ENCODE measurements at places on chromosomes 16 and 17.

DNA sequence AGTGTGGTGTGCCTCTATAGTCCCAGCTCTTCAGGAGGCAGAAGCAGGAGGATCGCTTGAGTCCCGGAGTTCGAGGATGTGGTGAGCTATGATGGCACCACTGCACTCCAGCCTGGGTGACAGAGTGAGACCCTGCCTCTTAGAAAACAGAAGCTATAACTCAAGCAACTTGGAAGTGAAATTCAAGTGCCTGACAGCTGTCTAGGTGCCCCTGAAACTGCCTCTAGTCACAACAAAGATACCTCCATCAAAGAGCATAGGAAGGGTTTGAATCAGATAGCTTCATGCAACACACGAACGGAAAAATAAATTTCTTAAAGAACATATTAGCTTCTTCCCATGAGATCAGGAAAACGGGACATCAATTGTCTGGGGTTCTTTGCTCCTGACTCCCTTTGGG lies 860 bp upstream of the PLCG2 start:
- no peak for DNase-seq

DNA sequence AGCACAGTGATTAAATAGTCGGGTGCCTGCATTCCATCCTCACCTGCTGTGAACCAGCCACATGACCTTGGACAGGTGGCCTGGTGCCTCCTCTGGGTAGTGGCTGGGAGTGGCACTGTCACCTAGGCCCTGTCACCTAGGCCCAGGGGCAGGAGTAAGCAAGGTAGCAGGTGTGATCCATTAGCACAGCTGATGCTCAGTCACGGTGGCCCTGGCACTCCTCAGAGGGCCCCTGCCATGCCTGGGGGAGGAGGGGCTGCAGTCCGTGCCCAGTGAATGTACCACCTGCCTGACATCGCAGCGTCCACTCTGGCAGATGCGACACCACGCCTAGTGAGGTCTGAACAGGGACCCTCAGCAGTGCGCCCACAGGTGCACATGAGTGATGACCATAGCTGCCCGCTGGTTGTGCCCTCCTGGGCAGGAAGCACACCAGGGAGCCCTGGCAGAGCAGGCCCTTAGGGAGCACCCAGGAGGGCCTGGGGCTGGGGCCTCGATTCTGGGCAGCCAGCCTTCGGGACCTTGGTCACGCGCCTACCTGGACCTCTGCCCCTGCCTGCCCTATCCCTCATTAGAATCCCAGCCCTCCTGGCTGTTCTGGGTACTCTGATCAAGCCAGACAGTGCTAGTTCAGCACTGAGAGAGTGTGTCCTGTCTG lies 33.1 kb upstream of the CRISPLD2 start:
- no peak for DNase-seq

GRCh38 chr17:10702574-10702973 lies 5.2 kb downstream of the ADPRM start:
- DNase-seq, result no peak

GRCh38 chr17:38602453-38602852 lies 3.3 kb downstream of the SRCIN1 start:
- no peak for DNase-seq

DNA sequence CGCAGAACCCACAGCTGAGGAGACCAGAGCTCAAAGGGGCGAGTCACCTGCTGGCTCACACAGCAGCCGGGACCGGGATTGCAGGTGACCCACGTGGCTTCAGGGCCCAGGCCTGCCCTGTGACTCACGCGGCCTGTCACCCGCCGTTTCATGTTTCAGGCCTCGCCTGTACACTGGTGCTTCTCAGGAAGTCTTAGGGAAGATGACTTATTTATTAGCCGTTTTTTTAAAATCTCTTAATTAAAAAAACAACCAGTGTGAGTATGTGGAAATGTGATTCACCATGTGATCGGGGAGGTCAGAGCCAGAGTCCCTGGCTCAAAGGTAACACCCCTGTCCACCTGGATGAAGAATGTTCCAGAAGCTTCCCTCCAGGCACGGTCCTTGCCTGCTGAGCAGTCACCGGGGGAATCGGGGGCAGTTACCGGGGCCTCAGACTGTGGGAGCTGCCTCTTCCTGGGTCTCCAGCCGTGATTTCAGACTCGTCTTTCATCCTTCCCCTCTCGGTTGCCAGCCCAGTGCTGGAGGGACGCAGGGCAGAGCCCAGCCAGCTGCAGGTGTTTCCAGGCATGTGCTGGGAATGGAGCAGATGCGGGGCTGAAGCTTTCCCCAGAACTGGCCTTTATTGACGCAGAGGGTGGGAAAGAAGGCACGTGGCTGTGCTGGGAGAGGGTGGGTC lies 49.3 kb downstream of the CMIP start:
- no peak for DNase-seq

- DNase-seq, result no peak
These were observed 8.7 kb upstream of the TMEM88 start for GRCh38 chr17:7846063-7846735.

- no peak for DNase-seq
These were observed 39.8 kb downstream of the ABCA5 start for GRCh38 chr17:69287168-69287567.

DNA sequence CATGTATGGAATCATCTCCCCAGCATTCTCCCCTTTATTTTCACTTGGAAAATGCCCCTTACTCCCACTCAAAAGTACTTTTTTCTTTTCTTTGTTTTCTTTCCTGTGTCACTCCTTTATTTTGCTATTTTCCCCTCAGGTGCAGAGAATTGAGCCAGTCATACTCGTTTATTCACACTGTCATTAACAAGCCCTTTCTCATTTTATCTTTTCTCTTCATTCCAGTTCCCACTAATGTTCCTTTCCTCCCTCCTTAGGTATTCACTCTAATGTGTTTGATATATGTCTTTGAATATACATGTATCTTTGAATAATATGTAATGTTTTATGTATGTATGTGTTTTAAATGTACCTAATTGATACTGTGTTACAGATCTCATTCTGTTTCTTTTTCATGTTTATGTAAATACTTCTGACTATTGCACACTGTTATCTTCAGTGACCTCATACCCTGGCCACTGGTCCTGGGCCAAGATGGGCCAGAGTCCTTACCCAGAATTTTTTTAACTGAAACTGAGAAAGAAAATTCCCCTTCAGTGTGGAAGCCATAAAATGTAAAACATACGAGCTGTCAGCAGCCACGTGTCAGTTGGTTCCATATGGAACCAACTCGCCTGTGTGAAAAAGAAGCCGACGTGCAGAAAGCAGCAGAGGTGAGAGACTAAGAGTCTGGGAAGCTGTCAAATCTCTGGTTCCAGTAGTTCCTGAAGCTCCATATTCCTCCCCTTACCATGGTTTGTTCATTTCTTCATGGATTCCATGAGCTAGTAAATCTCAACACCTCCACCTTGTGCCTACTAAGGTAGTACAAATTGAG lies 5.8 kb downstream of the SRR start:
- DNase-seq, result no peak

DNA sequence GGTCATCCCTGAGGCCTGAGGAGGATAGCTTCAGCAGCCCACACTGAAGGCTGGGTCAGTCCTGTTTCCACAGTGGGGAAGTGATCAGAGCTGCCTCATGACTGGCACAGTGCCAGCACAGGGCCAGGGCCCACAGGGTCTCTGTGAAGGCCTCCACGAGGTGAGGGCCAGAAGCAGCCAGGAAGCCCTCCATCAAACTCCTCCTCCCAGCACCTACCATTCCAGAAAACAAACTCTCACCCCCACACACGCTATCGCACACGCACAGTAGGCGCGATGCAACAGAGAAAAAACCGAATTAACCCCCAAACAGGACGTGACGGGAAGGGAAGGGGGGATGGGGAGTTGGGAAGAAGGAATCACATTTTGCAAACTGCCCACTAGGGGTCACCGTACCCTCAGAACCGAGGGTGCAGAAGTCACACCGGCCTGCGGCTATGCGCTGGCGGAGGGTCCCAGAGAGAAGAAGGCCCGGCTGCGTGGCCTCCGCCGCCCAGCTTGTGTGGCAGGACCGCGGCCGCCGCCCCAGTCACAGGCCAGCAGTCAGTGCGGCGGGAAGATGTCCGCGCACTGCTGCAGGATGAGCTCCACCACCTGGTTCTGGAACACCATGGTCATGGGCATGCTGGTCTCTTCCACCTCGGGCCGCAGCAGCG lies 37.6 kb downstream of the ARHGAP27 start:
- peak; percentile 45 for DNase-seq

- DNase-seq, result no peak
These were observed 320.8 kb downstream of the SLC39A11 start for GRCh38 chr17:72771734-72772133.

GRCh38 chr16:56198006-56198754 lies 6.9 kb downstream of the GNAO1 start:
- DNase-seq, result no peak

DNA sequence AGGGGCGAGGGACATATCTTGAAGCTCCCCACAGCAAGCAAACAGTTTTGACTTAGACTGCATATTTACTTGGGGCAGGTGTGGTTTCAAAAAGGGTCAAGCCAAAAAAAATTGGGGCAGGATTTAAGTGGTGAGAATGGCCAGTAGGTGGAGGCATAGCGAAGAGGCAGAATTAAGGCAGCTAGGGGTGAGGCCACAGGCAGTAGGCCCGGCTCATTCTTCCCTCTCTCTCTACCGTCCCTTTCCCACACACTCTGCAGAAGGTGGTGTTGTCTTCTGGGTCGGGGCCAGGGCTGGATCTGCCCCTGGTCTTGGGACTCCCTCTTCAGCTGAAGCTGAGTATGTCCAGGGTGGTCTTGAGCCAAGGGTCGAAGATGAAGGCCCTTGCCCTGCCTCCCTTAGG lies 2.6 kb downstream of the SHBG start:
- DNase-seq, result no peak

DNA sequence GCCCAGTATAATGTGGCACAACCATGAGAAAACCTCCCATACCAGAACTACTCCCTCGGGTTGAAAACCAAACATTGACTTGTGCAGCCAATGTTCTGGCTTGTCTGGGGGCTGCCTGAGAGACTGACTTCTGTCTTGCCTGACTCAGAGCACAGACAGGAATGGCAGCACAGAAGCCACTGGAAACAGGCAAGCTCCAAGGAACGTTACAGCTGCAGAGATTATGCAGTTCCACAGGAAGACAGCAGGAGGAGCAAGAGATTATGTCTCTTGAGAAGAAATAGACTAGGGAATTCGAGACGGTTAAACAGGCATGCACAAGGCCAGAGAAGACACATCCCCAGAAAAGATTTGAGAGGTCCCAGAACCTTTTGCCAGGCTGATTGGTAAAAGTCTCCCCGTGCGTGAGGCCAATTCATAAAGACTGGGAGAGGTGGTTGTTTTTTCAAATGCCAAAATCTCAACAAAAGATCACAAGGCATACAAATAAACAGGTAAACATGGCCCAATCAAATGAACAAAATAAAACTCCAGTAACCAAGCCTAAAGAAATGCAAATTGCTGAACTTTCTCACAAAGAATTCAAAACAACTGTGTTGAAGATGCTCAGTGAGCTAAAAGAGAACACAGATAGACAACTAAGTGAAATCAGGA lies 90.6 kb upstream of the CDH5 start:
- no peak for DNase-seq

- DNase-seq, result no peak
These were observed 703.8 kb upstream of the KIF2B start for GRCh38 chr17:53118948-53119347.

- DNase-seq, result no peak
These were observed 1.7 kb downstream of the JPH3 start for GRCh38 chr16:87603684-87604633.

- DNase-seq, result no peak
These were observed 22.8 kb upstream of the IRX3 start for GRCh38 chr16:54309341-54309740.

GRCh38 chr17:6571452-6571781 lies 15.1 kb upstream of the PITPNM3 start:
- DNase-seq, result no peak

DNA sequence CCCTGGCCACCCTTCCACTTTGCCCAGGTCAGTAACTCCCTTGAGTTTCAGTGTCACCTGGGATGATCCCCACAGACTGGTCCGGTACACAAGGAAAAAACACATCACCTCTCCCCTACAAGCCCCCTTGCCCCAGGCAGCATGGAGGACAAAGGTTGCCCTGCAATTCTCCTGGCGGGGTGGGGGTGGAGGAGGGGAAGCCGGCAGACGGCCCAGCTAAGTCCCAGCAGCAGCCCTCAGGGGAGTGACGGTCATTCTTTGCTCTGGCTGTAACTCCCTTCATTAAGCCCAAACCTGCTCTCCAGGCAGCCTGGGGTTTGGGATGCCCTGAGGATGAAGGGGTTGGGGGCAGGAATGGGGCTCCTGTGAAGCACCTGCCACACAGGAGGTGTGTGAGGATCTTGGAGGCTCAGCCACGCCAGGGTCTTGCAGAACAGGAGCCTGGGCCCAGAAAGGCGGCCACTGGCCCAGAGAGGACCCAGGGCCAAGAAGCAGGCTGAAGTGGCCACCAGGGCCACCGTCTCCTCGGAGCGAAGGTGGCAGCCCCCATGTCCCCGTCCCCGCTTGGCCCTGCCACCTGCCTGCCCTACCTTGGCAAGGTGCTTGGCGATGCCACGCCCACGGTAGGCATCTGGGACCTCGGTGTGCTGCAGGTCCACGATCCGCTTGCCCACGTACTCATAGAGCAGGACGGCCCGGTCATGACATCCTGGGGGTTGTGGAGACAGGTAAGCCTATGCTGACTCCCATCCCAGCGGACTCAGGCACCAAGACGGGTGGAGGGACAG lies 9.5 kb downstream of the NATD1 start:
- no peak for DNase-seq

DNA sequence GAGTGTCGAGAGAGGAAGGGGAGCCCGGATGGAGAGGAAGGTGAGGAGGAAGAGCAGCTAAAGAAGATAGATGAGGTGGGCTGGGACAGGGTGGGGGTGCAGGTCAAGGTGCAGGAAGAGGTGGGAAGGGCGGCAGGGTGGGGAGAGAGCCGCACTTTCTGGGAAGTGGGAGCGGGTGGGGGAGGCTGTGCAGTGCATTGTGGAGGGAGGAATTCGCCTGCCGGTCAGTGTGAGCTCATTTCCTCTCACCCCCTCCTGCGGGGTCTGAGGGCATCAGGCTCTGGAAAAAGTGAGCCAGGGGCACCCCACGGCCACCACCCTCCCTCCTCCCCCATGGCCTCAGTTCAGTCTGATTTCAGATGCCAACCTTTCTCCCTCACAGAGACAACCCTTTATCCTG lies 2.5 kb upstream of the ARHGAP23 start:
- DNase-seq, result no peak

- no peak for DNase-seq
These were observed 20.5 kb downstream of the SREBF1 start for GRCh38 chr17:17816240-17816814.

GRCh38 chr17:82106688-82107305 lies 8.8 kb upstream of the FASN start:
- DNase-seq, result no peak

- DNase-seq, result no peak
These were observed 210.6 kb upstream of the KCNJ16 start for GRCh38 chr17:69864462-69864861.

- no peak for DNase-seq
These were observed 606.3 kb downstream of the MAF start for GRCh38 chr16:78994135-78994745.

DNA sequence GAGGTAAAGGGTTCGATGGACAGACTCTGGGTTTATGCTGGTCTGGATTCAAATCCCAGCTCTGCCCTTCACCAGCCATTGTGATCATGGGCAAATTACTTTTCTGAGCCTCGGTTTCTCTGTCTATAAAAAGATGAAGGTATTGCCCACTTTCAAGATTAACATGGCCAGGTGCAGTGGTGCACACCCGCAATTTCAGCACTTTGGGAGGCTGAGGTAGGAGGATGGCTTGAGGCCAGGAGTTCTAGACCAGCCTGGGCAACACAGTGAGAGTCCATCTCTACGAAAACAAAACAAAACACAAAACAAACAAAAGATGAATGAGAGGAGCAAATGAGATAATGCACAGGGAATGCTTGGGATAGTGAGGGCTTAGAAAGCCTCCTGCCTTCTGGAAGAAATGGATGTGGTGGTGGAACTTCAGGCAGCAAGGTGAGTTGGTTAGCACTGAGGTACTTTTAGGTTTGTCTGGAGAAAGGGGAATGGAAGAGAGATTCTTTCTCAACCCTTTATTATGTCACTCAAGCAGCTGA lies 8.5 kb downstream of the ADGRG3 start:
- no peak for DNase-seq

Data from hypothalamus (tissue), 51 donors.